NCI-H526 (cell line): ENCODE measurements at places on chromosomes 13 and 19.

DNA sequence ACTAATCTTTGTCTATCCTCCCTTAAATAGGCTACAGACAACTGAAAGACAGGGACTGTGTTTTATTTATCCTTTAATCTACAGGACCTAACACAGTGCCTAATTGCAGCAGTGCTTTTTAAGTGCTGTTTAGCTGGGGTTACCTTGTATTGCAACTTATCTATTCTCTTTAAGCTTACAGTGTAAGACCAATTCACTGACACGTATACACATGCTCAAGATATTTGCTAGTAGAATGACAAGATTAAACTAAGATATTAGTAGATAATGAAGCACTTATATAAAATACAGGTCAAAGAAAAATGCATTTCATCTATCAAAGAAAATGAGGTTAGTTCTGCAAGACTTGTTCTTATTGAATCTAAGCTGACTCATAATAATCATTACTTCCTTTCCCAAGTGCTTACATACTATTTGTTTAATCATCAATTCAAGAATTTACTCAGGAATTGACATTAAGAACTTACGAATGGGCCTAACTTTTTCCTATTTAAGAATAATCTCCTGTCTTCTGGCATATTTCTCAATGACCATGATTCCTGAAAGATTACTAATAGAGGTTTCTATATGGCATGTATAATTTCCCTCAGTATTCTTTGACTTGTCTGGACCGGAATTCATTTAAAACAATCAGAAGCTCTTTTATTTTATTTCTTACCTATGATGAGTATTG, 75.8 kb upstream of the MAB21L1 start:
- no peak for DNase-seq

DNA sequence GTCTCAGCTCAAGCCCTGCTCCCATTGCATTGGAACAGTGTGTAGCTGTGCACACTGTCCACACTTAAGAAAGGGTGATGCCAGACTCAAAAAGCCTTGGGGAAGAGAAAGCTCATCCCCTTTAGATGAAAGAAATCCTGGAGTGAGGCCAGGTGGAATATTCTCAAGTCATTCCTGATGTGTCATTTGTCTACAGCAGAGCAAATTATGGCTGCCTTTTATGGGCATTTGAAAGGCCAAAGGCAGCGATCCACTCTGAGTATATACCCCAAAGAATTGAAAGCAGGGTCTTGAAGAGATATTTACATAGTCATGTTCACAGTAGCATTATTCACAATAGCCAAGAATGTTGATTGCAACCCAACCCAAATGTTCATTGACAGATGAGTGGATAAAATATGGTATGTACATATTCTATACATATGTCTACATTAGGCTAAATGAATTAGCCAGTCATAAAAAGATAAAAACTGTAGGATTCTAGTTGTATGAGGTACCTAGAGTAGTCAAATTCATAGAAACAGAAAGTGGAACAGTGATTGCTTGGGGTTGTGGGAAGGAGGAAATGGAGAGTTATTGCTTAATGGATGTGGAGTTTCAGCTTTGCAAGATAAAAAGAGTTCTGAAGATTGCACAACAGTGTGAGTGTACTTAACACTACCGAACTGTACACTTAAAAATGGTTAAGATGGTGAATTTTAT, 214.9 kb downstream of the KCNRG start:
- no peak for DNase-seq

DNA sequence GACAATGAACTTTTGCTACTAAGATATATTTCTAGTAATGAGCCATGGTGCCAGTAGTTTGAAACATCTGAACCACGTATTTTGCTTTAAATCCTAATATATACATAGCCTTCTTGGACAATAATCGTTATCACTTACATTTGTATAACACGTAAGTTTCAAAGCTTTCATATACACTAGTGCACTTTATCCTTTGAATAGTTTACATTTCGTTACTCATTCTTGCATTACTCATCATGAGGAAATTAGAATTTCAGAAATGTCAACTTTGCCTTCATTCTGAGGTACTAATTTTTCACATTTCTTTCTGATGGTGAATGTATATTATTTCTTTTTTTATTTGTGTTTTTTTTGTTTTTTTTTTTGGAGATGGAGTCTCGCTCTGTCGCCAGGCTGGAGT, 5.8 kb downstream of the KBTBD7 start:
- no peak for DNase-seq

DNA sequence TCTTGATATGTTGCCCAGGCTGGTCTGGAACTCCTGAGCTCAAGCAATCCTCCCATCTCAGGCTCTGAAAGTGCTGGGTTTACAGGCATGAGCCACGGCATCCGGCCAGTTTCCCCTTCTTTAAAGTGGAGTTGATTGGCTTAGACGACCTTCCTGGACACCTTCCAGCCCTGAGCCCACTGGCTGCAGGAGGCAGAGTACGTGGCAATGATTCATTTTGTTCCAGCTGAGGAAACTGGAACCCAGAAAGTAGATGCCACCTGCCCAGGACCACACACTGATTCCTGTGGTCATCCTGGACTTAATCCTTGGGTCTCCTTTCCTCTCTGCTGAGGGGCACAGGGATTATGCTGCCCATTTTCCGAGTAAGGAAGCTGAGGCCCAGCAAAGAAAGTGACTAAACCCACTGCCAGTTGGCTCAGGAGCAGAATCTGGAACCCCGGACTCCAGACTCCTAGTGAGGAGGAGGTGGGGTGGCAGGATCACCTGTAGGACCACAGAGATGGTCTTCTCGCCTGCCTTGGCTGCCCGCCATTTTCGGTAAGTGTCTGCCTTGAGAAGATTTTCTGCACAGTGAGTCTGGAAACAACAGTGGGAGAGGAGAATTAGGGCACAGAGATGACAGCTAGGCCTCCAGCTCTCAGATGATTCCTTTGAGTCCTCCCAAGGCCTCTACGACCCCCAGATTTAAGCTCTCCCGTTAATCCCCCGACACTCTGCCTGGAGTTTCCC, 737 bp downstream of the XRCC1 start:
- no peak for DNase-seq
